ENCODE measurements at places on chromosomes 2 and 18.
A peak's percentile ranks its signal among the peaks of the same experiment; 100 is the strongest.

- DNase-seq, result no peak
Measured at GRCh38 chr18:60019463-60019840, 119.7 kb downstream of the PMAIP1 start.

- no peak for DNase-seq
Measured at GRCh38 chr2:229330952-229331351, 59.9 kb upstream of the PID1 start.

- no peak for DNase-seq
Measured at GRCh38 chr18:59357928-59358327, 1.1 kb downstream of the LMAN1 start.

- DNase-seq, result no peak
Measured at GRCh38 chr2:209523041-209523740, 99.3 kb downstream of the MAP2 start.

DNA sequence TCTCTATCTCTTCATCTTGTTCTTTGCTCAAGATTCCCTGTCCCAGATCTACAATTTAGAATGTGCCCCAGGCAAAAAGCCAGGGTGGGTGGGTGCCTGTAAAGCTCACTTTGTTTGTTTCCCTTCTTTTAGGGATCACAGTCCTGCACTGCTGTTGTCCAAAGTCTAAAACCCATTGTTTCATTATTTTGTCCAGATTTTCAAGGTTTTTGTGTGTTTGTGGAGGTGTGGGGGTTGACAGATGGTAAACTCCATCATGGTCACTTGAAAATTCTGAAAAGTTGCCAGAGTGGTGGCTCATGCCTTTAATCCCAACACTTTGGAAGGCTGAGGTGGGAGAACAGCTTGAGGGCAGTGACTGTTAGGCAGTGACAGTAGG lies 41.5 kb downstream of the YES1 start:
- DNase-seq, result no peak

DNA sequence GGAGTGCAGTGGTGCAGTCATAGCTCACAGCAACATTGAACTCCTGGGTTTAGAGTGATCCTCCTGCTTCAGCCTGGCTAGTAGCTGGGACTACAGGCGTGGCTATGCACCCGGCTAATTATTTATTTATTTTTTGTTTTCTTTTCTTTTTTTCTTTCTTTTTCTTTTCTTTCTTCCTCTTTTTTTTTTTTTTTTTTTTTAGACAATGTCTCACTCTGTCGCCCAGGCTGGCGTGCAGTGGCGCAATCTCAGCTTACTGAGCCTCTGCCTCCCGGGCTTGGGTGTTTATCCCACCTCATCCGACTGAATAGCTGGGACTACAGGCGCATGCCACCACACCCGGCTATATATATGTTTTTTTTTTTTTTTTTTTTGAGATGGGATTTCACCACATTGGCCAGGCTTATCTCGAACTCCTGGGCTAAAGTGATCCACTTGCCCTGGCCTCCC lies 1.4 kb upstream of the ANXA4 start:
- no peak for DNase-seq

DNA sequence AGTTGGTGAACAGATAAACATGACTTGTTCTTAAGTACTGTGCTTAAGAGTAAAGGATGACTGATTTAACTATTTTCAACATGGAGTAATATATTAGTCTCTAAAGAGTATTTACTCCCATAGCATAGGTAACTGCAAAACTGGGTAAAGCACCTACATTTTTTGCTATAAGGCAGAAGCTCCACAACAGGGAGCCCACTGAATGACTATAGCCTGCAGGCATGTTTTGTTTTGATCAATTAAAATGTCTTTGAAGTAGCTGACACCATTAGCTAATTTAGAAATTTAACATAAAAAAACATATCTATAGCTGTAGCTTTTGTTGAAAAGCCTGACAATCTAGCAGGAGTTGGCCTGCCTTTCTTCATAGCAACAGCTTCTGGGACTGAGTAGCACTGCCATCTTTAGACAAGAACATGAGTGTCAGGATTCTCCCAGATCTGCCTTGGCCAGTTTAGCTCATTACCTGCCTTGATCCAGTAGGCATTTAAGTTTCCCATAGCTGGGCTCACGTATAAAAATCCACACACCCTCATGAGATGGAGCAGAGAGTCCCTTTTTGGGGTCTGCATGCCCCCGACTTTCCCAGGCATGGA lies 1935.1 kb upstream of the PIK3C3 start:
- no peak for DNase-seq

DNA sequence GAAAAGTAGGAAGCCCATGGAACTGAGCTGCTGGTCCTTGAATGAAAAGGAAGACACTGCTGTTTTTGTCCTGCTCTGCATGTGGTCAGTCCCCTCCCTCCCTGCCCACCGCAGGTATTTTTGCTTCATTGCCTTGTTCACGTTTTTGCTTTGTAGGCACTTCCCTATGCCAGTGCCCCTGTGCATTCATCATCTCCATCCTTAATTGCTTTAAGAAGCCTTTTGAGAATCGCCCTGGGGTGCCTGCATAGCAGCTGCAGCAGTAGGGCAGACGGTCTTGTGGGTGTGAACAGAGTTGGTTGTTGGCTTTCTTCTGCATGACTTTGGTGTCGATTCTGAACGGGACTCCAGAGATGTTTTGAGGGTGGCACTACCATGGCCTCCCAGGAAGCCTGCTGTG lies 97.0 kb downstream of the CABLES1 start:
- no peak for DNase-seq

DNA sequence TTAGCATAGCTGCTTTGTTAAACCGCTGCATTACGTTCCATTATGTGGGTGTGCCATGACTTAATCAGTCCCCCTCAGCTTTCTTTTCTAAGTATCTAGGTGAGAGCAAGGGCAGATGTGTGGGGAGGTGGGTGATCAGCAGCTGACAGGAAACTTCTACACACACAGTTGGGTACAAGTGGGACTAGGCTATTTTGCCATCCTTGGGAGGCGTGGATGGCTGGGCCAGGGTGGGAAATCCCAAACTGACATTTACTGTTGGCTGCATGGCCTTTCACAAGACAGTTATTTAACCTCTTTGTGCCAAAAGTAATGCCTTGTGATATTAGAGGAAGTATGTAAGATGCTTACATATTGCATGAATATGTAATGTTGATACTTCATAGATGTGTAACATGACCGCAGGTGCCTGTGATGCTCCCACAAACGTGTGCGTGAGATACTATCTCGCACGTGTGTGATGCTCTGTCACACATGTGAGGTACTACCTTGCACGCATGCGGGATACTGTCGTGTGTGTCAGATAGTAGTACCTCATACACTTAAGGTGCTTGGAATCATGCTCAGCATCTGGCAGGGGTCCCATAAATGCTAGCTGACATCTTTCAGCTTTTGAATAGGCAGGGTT lies 314.5 kb downstream of the PRKCE start:
- DNase-seq, result no peak

GRCh38 chr18:924987-925386 lies 20.3 kb downstream of the ADCYAP1 start:
- no peak for DNase-seq

DNA sequence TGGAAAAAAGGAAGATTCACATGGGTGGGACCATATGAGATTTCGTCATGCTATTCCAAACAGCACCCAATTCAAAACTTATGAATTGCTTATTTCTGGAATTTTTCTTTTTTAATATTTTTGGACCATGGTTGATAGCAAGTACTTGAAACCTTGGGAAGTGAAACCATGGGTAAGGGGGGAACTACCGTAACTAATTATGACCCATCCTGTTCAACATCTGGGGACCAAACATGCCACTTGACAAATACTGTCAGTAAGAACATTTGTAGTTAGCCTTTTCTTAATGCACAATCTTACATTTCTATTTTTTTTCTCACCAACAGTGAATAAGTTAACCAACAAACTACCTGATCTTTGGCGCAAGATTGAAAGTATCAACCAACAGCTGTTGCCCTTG lies 105.7 kb upstream of the TTC39C start:
- DNase-seq, result no peak

- no peak for DNase-seq
Measured at GRCh38 chr2:98554116-98554861, 54.0 kb downstream of the COA5 start.

DNA sequence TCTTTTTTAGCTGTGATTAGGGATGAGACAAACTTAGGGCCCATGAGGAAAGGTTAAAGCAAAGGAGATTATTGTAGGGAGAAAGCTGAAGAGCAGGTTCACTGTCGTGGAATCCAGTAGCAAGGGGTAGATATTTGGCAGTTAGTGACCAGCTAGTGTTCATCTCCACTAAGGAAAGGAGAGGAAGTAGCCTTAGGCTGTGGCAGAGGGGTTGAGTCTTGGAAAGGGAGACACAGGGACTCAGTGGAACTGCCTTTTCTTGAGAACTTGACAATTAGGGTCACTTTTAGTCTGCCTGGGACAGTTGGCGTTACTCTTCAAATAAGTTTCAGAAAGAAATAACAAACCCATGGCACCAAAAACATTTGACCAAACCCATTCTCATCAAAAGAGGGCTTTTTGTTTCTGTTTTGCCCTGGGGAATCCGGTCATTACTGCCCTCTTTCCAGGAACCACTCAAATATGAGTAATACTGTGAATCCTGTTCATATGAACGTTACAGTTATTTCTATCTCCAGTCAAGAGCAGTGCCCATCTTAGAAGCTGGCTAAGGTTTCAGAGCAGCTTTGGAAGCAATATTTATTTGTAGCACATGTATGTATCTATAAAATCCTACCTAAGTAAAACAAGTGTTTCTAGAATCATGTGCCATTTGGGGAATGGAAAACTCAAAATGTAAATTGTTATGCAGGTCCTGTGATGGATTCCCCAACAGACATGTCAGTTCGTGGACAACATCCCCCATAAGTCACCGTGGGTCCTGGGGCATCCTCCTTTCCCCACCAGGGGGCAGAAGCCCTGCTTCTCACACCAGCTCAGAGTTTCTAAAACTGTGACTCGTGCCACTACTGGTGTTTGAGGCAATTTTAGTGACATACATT lies 77.3 kb upstream of the PHLPP1 start:
- peak; percentile 24 for DNase-seq

DNA sequence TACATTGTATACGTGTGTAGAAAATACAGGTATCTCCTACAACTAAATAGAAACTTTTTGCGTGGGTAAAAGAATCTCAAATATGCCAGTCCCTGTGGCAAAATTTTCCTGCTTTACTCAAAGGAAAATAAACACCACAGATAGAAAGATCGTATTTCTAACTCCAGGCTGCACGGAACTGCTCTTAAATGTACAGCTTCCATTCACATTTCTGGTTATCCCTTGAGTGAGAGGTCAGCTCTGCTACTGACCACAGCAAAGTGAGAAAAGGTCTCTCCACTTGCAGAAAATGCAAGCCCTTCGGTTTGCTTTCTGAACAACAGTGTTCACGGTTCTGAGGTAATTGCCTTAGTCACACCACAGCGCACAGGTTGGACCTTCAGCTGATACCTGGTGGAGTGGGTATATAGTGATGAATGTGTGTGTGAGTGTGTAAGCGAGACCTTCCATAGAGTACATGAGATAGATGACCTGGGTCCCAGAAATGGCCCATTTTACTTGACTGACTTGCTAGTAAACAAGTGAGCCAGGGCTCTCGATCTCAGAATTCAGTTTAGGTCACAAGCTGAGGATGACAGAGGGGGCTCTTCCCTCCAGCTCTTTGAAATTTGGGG lies 52.1 kb downstream of the ALPK2 start:
- DNase-seq, result no peak

DNA sequence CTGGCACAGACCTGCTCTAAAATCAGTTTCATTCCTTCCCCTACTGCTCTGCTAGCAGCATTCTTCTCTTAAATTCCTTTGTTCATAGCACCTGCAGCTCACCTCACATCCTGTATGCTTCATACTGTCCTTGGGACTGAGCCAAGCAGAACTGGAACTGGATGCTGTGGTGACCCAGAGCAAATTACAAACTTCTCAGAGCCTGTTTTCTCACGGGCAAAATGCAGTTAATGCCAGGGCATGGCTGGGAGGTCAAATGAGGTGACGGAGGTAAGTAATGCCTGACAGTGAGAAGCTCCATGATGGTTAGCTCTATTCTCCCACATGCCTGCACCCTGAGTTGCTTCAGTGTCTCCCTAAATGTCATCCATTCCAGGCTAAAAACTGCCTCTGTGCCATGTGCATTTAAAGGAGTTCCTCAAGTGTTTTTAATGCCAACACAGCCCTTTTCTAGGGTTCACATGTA lies 29.7 kb downstream of the C2orf42 start:
- DNase-seq, result no peak

DNA sequence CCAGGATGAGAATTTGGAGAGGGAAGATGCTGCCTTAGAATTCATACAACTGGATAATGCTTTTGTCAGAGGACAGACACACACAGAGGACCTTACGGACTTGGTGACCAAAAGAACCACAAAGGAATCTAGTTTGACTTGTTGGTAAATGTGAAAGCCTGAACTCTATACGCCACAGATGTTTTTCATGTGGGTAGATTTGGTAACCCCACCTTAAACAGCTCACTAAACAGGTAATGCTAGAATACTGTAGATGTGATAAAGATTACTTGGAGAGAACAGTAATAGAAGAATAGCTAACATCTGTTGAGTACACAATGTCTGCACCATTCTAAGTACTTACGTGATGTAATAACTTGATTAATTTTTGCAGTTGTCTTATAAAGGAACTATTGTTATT lies 24.1 kb downstream of the ANXA4 start:
- no peak for DNase-seq

GRCh38 chr2:25700221-25700660 lies 26.9 kb upstream of the DTNB start:
- no peak for DNase-seq

GRCh38 chr18:74518456-74519295 lies 15.6 kb upstream of the CNDP1 start:
- DNase-seq, result no peak

GRCh38 chr2:80255918-80256781 lies 48.4 kb downstream of the LRRTM1 start:
- DNase-seq, result no peak

GRCh38 chr2:35822716-35823115 lies 532.9 kb upstream of the CRIM1 start:
- DNase-seq, result no peak

GRCh38 chr2:145141981-145142380 lies 622.1 kb upstream of the ZEB2 start:
- DNase-seq, result no peak

DNA sequence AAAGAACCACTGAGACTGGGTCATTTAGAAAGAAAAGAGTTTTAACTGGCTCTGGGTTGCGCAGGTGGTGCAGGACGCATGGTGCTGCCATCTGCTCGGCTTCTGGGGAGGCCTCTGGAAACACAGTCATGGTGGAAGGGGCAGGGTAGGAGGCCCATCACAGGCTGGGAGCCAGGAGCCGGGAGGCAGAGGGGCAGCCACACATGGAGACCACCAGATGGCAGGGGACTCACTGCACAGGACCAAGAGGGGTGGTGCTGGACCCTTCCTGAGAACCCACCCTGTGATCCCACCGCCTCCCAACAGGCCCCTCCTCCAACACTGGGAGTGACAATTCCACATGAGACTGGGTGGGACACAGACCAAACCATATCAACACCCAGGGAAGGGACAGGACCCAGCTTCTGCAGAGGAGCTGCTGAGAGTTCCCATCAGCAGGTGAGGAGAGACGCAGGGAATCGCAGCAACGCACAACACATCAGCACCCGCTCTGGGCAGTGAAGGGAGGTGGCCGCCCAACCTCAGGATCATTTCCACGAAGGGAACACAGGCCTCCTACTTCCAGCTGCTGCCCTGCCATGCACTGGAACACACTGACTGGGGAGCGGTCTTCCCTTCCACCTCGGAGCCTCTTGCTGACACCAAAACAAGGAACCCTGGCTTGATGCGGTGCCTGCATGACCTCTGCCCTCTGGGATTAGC lies 130.7 kb downstream of the TPO start:
- DNase-seq, result no peak
